ENCODE measurements at places on chromosomes 13 and 19.

- no peak for DNase-seq
Observed at GRCh38 chr19:33798681-33799111, 2.0 kb downstream of the KCTD15 start.

DNA sequence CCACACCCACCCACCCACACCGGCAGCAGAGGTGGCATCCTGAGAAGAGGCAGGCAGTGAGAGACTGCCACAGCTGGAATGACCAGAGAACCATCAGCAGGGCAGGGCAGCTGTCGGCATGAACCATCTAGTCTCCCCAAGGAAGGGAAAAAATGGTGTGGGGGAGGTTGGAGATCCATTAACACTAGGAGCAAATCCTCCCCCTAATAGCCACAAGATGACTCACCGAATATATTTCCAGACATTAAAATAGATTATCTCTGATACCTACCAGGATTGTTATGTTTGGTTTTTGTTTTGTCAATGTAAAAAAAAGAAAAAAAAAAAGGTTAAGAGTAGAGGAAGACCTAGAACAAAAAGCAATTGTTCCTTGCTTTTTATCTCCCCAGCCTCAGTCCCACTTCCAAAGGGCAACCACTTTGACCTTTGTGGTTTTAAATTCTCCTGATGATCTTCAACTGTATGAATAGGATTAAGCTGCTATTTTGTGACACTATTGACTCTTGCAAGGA is 34.2 kb downstream of the THSD1 start:
- no peak for DNase-seq

DNA sequence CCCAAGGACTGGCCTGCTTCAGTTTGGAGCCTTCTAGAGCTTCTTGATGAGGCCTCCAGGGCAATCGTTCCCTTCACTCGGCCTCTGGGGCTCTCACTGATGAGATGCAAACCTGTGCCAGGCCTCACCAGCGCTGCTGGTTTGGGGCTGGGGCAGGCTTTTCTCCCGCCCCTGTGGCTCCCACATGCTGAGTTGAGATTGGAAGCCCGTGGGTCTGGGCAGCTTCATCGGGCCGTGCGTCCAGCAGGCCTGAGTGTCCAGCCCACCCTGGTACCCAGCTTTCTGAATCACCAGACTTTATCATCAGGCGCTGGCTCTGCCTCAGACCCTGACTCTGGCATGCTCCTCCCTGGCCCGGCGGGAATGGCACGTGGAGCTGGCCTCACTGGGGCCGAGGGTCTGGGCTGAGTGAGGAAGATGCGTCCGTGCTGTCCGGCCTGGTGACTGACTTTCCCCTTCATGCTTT is 4.3 kb downstream of the CALM3 start:
- no peak for DNase-seq

GRCh38 chr19:41013359-41013758 is 22.3 kb downstream of the CYP2B6 start:
- no peak for DNase-seq

- no peak for DNase-seq
Observed at GRCh38 chr19:33405553-33406461, 32.3 kb downstream of the CEBPG start.

- DNase-seq: no peak
Observed at GRCh38 chr13:111074826-111075225, 40.3 kb upstream of the ARHGEF7 start.

DNA sequence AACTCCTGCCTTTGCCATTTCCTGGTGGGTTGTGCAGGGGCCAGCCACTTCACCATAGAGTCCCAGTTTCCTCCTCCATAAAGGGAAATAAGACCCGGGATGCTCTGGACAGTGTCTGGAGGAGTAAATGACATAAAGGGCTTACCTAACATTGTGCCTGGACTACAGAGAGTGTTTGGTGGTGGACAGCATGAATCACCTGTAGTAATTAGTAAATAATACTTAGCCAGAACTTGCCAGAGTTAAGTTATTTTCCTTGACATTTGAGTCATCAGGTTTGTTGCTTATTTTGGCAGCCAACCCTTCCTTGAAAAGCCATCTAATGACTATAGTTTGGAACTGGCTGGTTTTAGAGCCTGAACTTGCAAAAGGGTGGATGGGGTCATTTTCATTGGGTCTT is 159.2 kb downstream of the SLC7A1 start:
- no peak for DNase-seq

DNA sequence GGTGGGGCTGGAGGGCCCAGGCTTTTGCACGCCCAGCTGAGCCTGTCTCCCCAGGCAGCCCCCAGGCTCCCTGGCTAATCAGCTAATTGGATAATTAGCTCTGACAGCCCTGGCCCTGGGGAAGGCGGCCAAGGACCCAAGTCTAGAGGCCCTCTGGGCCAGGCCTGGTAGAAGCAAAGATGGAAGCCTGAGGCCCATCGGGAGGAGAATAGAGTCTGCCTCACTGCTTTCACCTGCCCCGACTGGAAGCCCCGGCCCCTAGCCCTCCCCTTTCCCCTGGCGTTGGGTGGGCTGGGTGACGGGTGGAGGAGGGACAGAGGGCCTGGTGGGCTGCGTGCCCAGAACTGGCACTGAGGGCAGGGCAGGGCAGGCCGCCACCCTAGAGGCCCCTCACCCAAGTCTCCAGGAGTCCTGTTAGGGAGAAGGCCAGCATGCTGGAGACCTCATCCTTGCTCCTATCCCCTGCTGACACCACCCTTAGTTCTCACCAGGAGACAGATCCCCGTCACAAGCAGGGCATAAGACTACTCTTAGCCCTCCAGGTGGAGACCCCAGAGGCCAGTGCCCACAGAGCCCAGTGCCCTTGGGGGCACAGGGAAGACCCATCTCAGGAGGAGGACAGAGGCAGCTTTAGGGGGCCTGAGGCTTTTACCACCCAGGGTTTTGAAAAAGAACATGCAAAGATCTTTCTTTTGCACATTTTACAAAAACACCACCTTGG is 12.0 kb downstream of the LYL1 start:
- DNase-seq: no peak

DNA sequence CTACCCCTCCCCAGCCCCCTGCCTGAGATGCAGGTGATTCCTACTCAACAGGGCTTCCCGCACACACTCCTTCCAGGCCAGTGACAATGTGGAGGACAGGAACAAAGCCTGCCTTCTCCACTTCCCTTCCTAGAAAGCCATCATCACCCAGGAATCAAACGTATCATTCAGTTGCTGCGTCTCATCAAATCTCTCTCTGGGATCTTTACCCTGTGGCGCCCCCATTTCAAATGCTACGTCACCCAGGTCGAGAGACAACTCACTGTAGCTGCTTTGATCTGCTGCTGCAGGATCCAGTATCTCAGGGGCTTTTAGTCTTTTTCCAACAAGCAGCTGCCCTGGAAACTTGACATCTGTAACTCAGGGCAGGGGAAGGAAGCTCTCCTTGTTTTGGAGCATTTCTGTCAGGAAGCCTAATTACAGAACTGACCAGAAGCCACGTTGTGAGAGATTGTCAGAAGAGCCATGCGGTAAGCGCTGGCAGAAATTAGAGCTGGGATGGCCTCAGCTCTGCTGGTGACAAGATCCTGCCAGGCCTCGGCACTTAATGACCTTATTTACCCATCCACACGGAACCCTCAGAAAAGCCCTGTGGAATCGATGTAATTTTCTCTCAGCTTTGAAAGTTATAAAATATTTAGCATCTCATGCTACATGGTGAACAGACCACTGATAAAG is 140.5 kb downstream of the STK24 start:
- DNase-seq: no peak

DNA sequence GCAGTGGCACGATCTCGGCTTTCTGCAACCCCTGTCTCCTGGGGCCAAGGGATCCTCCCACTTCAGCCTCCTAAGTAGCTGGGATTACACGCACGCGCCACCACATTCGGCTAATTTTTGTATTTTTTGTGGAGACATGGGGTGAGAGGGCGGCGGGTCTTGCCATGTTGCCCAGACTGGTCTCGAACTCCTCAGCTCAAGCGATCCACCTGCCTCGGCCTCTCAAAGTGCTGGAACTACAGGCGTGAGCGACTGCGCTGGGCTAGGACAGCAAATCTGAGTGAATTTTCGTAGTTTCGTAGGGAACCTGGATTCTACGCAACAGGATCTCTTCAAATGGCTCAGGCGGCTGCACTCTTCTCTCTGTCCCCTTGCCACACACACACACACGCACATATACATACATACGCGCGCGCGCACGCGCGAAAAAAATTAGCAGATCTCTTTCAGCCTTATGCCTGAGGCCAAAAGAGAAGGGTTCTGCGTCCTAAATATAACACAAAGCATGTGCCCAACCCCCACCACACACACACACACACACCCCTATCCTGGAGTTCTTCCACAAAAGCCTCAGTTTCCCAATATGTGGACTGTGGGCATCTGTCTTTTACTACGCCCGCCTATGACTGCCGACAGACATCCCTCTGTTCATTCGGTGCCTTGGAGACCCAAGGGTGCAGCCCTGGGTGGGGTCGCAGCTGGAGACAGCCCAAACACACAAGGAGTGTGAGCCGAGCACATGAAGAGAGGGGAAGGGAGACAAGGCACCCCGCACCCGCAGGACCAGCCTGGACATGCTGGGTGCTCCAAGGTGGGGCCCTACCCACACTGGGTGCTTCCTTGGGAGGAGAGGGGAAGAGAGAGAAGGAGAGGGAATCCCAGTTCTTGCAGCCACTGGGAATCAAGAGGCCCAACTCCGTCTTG is 616 bp downstream of the PINLYP start:
- no peak for DNase-seq

DNA sequence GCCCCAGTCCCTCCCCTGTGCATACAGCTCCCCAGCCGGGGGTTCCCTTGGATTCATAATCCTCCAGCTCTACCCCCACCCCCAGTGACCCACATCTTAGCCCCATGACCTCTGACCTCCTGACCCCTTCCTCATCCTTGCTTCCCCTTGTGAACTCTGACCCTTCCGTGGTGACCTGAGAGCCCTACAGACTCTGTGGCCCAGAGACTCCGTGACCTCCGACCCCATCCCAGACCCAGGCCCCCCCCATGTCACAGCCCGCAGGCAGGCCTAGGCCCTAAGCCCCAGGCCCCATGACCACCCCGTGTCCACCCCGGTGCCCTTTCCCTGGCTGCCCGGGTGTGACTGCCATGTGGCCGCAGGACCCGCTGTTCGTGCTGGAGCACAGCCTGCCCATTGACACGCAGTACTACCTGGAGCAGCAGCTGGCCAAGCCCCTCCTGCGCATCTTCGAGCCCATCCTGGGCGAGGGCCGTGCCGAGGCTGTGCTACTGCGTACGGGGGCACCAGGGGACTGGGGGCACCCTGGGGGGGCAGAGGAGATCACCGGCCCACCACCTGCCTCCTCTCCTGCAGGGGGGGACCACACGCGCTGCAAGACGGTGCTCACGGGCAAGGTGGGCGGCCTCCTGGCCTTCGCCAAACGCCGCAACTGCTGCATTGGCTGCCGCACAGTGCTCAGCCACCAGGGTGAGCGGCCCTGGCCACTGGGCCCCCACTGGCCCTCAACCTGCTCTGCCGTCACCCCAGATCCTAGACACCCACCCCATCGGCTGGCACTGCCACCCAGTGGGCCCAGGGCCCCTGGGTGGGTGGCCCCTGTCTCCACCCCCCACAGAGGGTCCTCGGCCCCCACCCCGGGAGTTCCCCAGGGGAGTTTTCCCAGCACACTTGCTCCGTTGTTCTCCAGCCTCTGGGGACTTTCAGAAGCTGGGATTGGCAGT is 2.4 kb upstream of the SPIB start:
- DNase-seq: no peak

Measured in SIG-M5 (cell line).